ENCODE measurements at places on chromosomes 13 and 19. TPM values are rescaled to one million over a fixed set of nuclear protein-coding genes. Genes with fewer than 3 reads are reported as not detected.

DNA sequence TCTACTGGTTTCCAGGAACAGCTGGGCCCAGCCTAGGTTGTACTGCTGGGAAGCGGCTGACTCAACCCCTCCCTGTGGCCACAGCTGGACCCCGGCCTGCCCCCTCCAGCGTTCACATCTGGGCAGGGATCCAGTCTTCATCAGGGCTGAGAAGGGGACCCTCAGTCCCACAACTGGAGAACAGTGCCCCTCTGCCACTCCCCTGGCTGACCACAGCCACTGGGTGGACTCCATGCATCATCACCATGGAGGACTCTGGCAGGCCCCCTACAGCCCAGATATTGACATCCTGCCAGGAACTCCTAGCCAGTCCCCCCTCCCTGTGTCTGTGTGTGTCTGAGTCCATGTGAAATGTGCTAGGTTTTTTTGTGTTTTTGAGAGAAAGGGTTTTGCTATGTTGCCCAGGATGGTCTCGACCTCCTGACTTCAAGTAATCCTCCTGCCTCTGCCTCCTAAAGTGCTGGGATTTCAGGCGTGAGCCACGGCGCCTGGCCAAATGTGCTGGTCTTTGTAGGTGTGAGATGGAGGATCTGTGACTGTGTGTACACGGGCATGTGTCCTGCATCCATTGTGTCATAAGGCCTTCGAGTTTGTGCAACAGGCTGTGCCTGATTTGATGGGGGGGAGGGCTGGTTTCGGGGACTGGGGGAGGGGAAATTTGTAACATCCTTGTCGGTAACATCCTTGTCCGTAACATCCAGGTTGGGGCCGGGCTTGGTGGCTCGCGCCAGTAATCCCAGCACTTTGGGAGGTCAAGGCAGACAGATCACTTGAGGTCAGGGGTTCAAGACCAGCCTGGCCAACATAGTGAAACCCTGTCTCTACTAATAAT lies 4.0 kb upstream of the HOOK2 start:
- H3K27ac ChIP-seq, result peak overlapping the region; percentile 95
- H3K36me3 ChIP-seq, result no peaks in the 10 kb centered on the region
- H3K4me1 ChIP-seq, result peaks cover 32% of the 10 kb centered on the region
- peak overlapping the region; percentile 91 for H3K4me3 ChIP-seq

DNA sequence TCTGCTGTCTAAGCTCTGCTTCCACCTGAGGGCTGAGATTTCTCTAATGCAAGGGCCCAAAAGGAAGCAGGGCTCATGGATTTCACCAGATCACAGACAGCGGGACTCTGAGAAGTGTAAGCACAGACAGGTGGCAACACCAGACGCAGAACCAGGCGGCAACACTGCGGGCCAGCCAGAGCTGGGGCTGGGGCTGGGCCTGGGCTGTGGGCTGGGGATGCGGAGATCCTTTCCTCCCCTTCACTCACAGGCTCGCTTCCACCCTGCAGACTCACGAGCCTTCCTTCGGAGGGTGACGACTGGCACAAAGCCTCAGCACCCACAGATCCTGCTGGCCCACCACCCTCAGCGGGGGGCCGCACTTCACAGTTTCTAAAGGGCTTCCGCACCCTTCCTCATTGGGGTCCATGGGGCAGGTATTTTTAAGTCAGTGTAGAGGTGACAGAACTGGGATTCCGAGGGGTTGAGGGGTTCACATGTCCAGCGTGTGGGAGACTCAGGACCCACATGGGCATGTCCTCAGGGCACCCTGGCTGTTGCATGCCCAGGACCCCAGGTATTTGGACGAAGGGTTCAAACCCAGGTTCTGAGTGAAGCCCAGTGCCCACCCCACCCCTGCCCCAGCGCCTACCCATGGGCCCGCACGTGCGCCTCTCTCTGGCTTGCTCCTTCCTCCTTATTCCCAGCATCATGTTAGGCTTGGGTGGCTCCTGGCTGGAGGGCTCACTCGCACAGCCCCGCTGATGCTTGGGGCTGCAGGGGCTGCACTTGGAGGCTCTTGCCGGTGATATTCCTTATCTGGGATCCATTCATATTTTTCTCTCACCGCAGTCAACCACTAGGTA lies 137.3 kb upstream of the GPR12 start:
- H3K27ac ChIP-seq, result no peak overlapping the region
- H3K4me1 ChIP-seq, result 0 out of 2 replicates have a peak, but pooled peaks cover 5% of the 10 kb centered on the region
- peaks cover 36% of the 10 kb centered on the region for H3K27me3 ChIP-seq

GRCh38 chr19:47713046-47714021 lies at the start of gene EHD2:
Gene EHD2, plus strand, starts transcription at chr19:47713422. Its CDS starts 3,191 bp downstream, at chr19:47716613.
- H3K36me3 ChIP-seq, result peaks cover 28% of the 10 kb centered on the region
- peak within 1 kb of the TSS; percentile 93 for H3K4me3 ChIP-seq
- DNase-seq, result peak; percentile 60
- H3K27me3 ChIP-seq, result no peaks in the 10 kb centered on the region
- peak within 1 kb of the TSS; percentile 77 for H3K27ac ChIP-seq
- peaks cover 39% of the 10 kb centered on the region for H3K4me1 ChIP-seq

DNA sequence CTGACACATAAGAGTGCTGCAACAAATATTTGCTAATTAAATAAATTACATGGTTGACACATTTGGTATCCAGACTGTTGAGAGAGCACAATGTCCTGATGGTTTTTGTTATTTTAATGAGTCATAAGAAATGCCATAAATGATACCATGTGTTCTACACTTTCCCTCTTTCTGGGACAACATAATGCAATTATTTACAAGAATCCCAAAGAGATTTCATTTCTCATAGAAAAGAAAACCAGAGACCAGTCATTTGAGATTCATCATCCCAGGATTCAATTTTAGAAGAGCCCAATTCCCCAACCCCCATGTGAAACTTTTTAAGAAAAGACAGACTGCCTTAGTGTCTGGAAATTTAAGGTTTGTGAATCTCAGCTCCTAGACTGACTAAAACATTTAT lies 399.6 kb downstream of the DCT start:
- H3K27me3 ChIP-seq, result no peaks in the 10 kb centered on the region
- H3K4me3 ChIP-seq, result no peak overlapping the region
- no peak for DNase-seq
- H3K27ac ChIP-seq, result no peak overlapping the region
- no peaks in the 10 kb centered on the region for H3K36me3 ChIP-seq

IGFL1 gene
- not detected for total RNA-seq

COX7A1 gene
- 133 TPM for total RNA-seq

DNA sequence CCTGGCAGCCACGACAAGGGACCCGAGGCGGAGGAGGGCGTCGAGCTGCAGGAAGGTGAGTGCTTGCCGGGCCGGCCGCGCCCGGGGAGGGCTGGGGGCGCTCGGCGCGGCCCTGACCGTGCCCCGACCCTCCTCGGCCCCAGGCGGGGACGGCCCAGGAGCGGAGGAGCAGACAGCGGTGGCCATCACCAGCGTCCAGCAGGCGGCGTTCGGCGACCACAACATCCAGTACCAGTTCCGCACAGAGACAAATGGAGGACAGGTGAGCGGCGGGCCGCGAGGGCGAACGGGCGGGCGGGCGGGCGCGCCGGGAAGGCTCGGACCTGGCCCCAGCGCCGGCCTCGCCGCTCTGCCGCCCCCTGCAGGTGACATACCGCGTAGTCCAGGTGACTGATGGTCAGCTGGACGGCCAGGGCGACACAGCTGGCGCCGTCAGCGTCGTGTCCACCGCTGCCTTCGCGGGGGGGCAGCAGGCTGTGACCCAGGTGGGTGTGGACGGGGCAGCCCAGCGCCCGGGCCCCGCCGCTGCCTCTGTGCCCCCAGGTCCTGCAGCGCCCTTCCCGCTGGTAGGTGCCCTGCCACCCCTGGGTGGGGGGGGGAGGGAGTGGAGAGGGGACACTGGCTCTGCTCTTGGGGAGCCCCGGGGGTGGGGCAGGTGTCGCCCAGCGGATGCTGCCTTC lies 816 bp downstream of the USF2 start:
- peak overlapping the region; percentile 67 for H3K4me3 ChIP-seq
- H3K27ac ChIP-seq, result no peak overlapping the region
- DNase-seq, result peak; percentile 78
- peaks cover 12% of the 10 kb centered on the region for H3K4me1 ChIP-seq
- peaks cover 4% of the 10 kb centered on the region for H3K27me3 ChIP-seq

DNA sequence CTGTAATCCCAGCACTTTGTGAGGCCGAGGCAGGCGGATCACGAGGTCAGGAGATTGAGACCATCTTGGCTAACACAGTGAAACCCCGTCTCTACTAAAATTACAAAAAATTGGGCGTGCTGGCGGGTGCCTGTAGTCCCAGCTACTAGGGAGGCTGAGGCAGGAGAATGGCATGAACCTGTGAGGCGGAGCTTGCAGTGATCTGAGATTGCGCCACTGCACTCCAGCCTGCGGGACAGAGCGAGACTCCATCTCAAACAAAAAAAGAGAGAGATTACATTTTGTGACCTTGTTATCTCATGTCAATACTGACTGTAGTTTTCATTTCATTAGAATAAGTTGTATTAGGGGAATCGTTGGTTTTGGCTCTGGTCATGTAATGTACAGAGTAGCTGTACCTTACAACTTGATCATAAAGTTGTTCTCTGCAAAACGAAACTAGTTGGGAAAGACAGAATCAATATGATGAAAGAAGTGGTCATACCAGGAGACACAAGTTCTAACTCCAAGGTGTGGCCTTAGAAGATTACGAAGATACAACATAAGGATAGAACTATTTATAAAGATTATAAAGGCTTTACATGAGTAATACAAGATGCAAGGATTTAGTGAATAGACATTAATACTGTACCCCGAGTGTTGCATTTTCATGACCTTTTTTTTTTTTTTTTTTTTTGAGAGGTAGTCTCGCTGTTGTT lies 15.3 kb downstream of the TMEM38A start:
- no peak overlapping the region for H3K27ac ChIP-seq
- no peaks in the 10 kb centered on the region for H3K27me3 ChIP-seq
- H3K4me3 ChIP-seq, result no peak overlapping the region
- peaks cover 5% of the 10 kb centered on the region for H3K36me3 ChIP-seq
- H3K4me1 ChIP-seq, result no peaks in the 10 kb centered on the region

GRCh38 chr13:32695602-32696250 lies 109.5 kb downstream of the PDS5B start:
- no peaks in the 10 kb centered on the region for H3K27me3 ChIP-seq
- DNase-seq, result no peak
- no peak overlapping the region for H3K4me3 ChIP-seq
- H3K4me1 ChIP-seq, result peaks cover 13% of the 10 kb centered on the region
- no peaks in the 10 kb centered on the region for H3K36me3 ChIP-seq

DNA sequence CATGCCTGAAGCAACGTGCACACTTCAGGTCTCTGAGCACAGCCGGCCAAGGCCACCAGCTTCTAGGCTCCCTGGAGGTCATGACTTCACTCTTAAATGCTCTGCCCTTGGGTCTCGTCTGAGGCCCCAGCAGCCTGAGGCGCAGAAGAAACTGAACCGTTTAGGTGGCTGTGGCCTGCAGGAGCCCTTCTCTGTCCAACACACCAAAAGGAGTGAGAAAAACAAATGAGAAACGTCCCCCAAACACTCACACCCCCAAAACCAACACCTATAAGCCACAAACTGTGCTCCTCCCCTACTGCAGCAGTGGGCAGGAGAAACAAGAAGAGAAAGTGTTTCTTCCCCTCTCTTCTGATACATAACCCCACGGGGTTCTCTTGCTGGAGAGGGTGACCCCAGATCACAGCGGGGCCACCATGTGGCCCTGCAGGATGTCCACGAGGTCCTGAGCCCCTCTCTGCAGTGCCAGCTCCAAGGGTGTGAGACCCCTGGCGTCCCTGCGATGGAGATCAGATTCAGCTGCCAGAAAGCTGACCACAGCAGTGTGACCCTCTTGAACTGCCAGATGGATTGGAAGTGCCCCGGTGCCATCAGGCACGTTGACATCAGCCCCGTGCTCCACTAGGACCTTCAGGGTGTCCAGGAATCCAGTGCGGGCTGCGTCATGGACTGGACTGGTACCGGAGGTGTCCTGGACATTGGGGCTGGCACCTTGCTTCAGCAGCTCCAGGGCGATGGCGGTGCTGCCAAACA lies 1.0 kb upstream of the KRI1 start:
- peaks cover 5% of the 10 kb centered on the region for H3K27me3 ChIP-seq
- DNase-seq, result no peak
- 0 out of 2 replicates have a peak, but pooled peaks cover 4% of the 10 kb centered on the region for H3K36me3 ChIP-seq
- H3K4me3 ChIP-seq, result peak overlapping the region; percentile 92
- H3K27ac ChIP-seq, result peak overlapping the region; percentile 87
- peaks cover 40% of the 10 kb centered on the region for H3K4me1 ChIP-seq

DNA sequence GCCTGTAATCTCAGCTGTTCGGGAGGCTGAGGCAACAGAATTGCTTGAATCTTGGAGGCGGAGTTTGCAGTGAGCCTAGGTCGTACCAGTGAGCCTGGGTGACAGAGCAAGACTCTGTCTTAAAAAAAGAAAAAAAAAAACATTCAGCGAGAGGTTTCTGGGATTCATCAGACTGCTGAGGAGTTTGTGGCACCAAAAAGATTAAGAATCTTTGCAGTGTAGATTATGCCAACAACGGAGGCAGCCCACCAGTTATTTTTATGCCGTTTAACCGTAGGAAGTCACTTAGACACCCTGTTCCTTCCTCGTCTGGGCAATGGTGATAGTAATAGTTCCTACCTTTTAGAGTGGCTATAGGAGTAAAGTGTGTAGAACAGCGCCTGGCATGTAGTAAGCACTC lies 2.5 kb downstream of the COX6B1 start:
- H3K36me3 ChIP-seq, result peaks cover 16% of the 10 kb centered on the region
- no peaks in the 10 kb centered on the region for H3K27me3 ChIP-seq
- DNase-seq, result no peak
- H3K4me1 ChIP-seq, result peaks cover 18% of the 10 kb centered on the region
- H3K27ac ChIP-seq, result no peak overlapping the region

CFAP97D2 gene
- not detected for total RNA-seq

DNA sequence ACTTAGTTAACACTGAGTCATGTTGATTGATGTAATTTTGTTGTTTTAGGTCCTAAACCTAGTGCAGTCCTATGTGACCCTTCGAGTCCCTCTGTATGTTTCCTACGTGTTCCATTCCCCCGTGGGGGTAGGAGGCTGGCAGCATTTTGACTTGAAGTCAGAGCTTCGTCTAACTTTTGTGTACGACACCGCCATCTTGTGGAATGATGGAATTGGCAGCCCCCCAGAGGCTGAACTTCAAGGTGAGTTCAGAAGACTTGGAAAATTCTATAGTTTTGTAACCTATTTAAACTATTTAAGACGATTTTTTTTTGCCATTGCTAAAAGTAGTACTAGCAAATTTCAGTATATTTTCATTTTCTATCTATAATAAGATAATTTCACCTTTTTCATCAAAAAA lies 117.9 kb downstream of the STOML3 start:
- peaks cover 4% of the 10 kb centered on the region for H3K27me3 ChIP-seq
- no peak overlapping the region for H3K27ac ChIP-seq
- no peak overlapping the region for H3K4me3 ChIP-seq
- H3K4me1 ChIP-seq, result no peaks in the 10 kb centered on the region

LGALS13 gene
- total RNA-seq, result not detected

- H3K27me3 ChIP-seq, result no peaks in the 10 kb centered on the region
- H3K36me3 ChIP-seq, result peaks cover 5% of the 10 kb centered on the region
- peaks cover 93% of the 10 kb centered on the region for H3K4me1 ChIP-seq
- DNase-seq, result peak; percentile 34
- peak overlapping the region; percentile 100 for H3K27ac ChIP-seq
These were observed 36.6 kb upstream of the MEDAG start for GRCh38 chr13:30869491-30869890.

- H3K4me3 ChIP-seq, result no peak overlapping the region
- no peaks in the 10 kb centered on the region for H3K27me3 ChIP-seq
- no peak overlapping the region for H3K27ac ChIP-seq
- H3K4me1 ChIP-seq, result no peaks in the 10 kb centered on the region
- DNase-seq, result no peak
These were observed 618.7 kb downstream of the DIAPH3 start for GRCh38 chr13:59545007-59545406.

GRCh38 chr13:62418872-62419271 lies 1003.2 kb upstream of the PCDH20 start:
- no peak for DNase-seq
- no peaks in the 10 kb centered on the region for H3K4me1 ChIP-seq
- H3K4me3 ChIP-seq, result no peak overlapping the region
- H3K27ac ChIP-seq, result no peak overlapping the region

Measured in HFFc6 (cell line).